Regular cardiac myocyte (primary cell): ENCODE measurements at places on chromosomes 12 and 14. TPM values are rescaled to one million over a fixed set of nuclear protein-coding genes. Genes with fewer than 3 reads are reported as not detected.

Gene ARG2
- 5.4 and 7.9 TPM in 2 replicates for total RNA-seq

Gene GALNT16
- total RNA-seq: 1.9 and 2.5 TPM in 2 replicates

Gene YBX3
- 64.5 and 153 TPM in 2 replicates for total RNA-seq

Gene CACNA1C
- 2.3 and 5.9 TPM in 2 replicates for total RNA-seq

Gene MOAP1
- 12.1 and 22.6 TPM in 2 replicates for total RNA-seq

Gene TNFAIP2
- total RNA-seq: 43.5 and 72.4 TPM in 2 replicates

Gene DPF3
- 6.1 and 6.2 TPM in 2 replicates for total RNA-seq

Gene TOGARAM1
- 13.0 and 20.6 TPM in 2 replicates for total RNA-seq

Gene KRT72
- total RNA-seq: not detected in 2 replicates

Gene PRORP
- 24.7 and 29.9 TPM in 2 replicates for total RNA-seq

Gene MANSC4
- total RNA-seq: not detected in 2 replicates

Gene TBX5
- under 0.01 and 0.85 TPM in 2 replicates for total RNA-seq

Gene PRKAB1
- total RNA-seq: 11.3 and 12.8 TPM in 2 replicates

Gene FOXG1
- under 0.01 TPM in 1 of 2 replicates, not detected in the other for total RNA-seq

Gene JKAMP
- 106 and 120 TPM in 2 replicates for total RNA-seq

Gene RHOJ
- total RNA-seq: 2.8 and 13.6 TPM in 2 replicates

Gene KRT86
- total RNA-seq: 0.19 and 0.85 TPM in 2 replicates

Gene CISTR
- not detected in 2 replicates for total RNA-seq

Gene R3HDM2
- 6.9 and 8.7 TPM in 2 replicates for total RNA-seq

Gene NGB
- not detected in 2 replicates for total RNA-seq

Gene OR6C2
- not detected in 2 replicates for total RNA-seq

Gene SYCP3
- under 0.01 and 0.85 TPM in 2 replicates for total RNA-seq

Gene GPR135
- total RNA-seq: 1.7 and 3.1 TPM in 2 replicates

Gene PLCZ1
- total RNA-seq: not detected in 2 replicates

Gene CD163L1
- 3.1 and 3.3 TPM in 2 replicates for total RNA-seq

Gene DIABLO
- total RNA-seq: 92.7 and 96.2 TPM in 2 replicates

Gene KRT77
- total RNA-seq: not detected in 2 replicates

Gene TAS2R42
- total RNA-seq: not detected in 2 replicates

Gene TAS2R50
- 1.5 and 3.1 TPM in 2 replicates for total RNA-seq

Gene CELA1
- total RNA-seq: not detected in 2 replicates

Gene RIPK3
- 0.19 and 0.56 TPM in 2 replicates for total RNA-seq

Gene SH2B3
- total RNA-seq: 34.7 and 112 TPM in 2 replicates

Gene CCDC88C
- 0.77 and 0.85 TPM in 2 replicates for total RNA-seq

Gene PPP2R5C
- total RNA-seq: 91.3 and 95.8 TPM in 2 replicates

Gene ADCY6
- total RNA-seq: 48.9 and 76.4 TPM in 2 replicates

Gene KRT3
- not detected in 2 replicates for total RNA-seq

Gene VTI1B
- 63.1 and 73.6 TPM in 2 replicates for total RNA-seq

Gene KCNK13
- total RNA-seq: 0.28 and 0.58 TPM in 2 replicates

Gene SCN8A
- total RNA-seq: 3.5 and 7.6 TPM in 2 replicates
